Stimulated activated CD4-positive, alpha-beta T cell treated with anti-CD3 and anti-CD28 coated beads, Interleukin-15, amount 100 ng/mL, for 1 hour (primary cell): ENCODE measurements at places on chromosomes 5 and 9.

- DNase-seq: no peak
Observed at GRCh38 chr9:88049677-88050307, 75.5 kb upstream of the CDK20 start.

DNA sequence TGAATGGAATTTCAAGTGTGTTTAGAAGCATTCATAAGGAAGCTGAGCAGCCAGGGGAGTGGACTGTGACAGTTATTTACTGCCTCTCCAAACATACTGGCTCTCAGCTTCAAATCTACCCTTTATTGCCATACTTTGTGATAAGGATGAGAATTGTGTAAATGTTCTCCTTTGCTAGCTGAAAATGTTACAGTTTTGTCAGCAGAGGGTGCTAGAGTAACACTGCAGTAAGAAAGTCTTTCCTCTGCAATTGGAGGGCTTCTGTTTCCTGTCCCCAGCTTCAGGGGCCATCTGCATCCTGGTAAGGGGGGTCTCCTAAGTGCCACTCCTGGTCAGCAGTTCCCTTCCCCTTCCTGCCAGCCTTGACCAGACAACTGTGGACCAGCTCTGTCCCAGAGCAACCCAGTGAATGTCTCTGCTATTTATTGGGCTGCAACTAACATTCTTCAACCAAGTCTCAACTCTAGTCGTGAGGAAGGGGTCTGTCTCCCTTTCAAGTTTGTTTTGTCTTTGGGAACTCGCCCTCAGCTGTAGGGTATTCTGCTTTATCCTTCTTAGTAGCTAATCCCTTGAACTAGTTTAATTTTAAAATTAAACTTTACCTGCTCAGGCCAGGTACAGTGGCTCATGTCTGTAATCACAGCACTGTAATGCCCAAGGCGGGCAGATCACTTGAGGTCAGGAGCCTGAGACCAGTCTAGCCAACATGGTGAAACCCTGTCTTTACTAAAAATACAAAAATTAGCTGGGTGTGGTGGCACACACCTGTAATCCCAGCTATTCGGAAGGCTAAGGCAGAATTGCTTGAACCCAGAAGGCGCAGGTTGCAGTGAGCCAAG is 45.3 kb downstream of the RAPGEF6 start:
- DNase-seq: no peak

DNA sequence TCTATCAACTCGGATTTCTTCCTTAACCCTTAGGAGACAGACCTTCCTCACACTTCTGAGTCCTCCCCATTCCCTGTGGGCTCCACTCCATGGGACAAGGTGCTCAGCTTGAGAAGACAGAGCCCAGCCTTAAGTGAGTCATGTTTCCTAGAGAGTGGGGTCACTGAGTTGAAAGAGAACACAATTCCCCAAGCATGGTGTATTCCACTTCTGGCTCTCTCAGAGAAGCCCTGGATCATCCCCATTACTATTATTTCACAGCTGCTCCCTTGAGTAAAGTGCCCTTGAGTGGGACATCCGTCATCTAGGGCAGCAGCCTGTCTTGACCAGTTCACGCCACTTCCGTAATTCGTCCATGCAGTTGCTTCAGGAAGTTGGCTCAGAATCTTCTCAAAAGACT is 604.8 kb downstream of the BNC2 start:
- no peak for DNase-seq

GRCh38 chr9:108469654-108470053 is 386.1 kb downstream of the ACTL7B start:
- no peak for DNase-seq

DNA sequence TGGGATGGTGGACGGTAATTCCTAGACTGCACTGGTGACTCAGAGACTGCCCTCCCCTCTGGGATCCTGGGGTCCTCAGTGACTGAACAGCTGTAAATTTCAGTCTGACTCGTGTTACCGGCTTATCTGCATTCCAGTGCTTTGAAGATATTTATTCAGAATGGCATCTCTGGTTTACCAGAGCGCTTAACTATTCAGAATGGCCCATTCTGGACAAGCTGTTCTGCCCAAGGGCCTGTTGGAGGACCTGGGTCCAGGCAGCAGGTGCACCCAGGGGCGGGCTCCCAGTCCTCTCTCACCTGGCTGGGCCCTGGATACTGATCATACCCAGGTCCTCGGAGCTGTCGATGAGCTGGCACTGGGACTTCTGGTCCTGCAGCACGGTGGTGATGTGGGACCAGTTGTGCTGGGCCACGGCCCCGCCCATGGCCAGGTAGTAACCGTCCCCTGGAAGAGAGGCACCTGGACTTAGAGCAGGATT is 48.0 kb downstream of the SARDH start:
- DNase-seq: no peak

DNA sequence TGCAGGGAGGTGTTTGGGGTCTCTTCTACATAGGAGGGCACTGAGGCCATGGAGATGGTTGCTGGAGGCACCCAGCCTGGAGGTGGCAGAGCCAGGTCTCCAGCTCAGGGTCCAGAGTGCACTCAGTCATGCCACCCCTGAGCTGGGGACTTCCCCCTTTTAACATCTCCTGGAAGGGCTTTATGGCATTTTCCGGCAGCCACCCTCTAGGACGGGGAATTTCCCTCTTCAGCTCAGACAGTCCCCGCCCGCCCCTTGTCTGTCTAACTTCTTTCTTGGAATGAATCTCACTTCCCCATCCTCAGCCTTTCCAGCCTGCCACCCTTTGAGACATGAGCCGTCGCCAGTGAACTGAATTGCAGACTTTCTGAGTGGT is 49.9 kb downstream of the COL15A1 start:
- DNase-seq: no peak

DNA sequence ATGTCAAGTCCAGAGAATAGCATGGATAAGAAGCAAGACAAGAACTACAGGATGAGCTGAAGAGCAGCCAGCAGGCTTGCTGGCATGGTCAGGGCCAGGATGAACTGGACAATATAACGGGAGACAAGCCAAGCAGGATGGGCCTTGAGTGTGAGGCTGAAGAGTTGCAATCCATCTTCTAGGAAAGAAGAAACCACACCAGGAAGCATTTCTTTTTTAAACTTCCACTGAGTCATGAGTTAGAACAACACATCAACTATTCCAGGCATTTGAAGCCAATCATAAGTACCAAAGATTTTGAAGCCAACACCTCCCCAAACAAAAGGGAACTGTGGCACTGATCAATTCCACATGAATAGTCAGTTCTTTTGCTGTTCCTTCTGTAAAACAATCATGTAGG is 27.3 kb downstream of the SLC31A2 start:
- no peak for DNase-seq

DNA sequence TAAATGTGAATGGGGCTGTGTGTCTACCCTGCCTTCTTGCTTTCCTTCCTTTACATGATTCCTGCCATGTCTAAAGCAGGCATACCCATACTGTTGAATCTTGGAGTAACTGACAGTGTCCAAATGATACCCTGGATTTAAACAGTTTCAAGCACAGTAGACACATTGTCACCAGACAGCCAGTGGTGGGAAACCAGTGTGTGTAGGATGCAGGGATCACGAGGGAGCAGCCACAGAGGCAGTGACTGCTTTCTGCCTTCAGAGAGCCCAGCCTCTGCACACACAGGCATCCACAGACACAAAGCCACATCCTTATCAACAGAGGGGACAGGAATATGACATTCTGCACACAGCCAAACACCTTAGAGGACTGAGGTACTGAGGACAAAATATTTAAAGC is 184.2 kb upstream of the TBCA start:
- DNase-seq: no peak

- DNase-seq: no peak
Observed at GRCh38 chr9:14159440-14160216, 154.3 kb downstream of the NFIB start.

DNA sequence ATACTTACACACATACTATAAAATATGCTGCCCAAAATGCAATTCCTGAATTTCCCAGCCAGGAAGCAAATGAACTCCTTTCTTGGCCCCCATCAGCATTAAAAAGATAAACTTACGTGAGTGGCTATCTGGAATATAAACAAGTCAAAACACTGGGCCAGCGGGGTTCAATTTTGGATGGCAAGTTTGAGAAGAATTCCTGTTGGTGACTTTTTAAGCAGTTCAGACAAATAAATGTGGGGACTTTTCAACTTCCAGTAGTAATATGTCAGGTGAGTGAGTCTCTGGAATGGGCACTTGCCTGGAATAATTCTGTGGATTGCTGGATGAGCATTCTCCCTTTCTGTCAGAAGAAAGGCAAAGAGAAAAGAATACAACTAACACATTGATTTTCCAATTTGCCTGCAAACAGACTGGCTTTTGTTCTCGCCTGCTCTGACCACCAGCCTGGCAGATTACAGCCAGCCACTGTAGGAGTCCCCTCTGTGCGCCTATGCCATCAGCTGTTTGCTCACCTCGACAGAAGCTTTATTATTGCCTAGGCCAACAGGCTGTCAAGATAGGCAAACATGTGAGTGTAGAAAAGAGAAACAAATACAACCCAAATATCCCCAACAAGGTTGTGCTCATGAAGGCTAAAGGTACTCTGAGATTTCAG is 78.6 kb downstream of the MRPS27 start:
- DNase-seq: no peak

- DNase-seq: no peak
Observed at GRCh38 chr9:26657958-26658357, 234.6 kb downstream of the CAAP1 start.

GRCh38 chr5:91145333-91145620 is 237.8 kb downstream of the ARRDC3 start:
- DNase-seq: no peak

GRCh38 chr5:139903795-139904565 is 108.4 kb downstream of the PSD2 start:
- no peak for DNase-seq

DNA sequence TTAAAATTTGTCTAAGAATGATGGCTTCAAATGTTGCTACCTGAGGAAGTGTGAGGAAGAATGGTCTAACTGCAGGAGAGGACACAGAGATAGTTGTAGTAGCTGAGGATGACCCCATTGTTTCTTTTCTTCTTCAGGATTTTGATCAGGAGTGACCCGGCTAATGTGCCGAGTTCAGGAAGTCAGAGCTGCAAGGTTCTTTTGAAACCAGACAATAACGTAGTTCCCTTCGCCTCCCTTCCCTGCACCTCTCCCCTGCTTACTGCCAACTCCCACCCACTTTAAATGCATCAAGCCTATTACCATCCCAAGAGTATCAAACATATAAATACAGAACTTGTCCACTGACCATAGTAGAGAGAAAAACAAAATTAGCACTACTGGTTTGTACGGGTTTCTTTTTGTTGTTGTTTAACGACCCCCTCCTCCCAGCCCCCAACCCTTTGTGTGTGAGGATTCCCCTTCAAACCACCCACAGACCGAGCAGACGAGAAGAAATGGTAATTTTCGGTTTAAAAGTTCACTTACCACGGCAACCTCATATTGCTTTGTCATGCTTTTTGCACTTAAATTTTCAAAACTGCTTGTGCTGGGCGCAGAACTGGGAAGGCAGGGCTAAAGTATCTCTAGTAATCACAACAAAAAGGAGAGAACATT is 23.5 kb upstream of the ELAVL2 start:
- no peak for DNase-seq

GRCh38 chr9:70125621-70126263 is 82.1 kb downstream of the MAMDC2 start:
- DNase-seq: no peak

DNA sequence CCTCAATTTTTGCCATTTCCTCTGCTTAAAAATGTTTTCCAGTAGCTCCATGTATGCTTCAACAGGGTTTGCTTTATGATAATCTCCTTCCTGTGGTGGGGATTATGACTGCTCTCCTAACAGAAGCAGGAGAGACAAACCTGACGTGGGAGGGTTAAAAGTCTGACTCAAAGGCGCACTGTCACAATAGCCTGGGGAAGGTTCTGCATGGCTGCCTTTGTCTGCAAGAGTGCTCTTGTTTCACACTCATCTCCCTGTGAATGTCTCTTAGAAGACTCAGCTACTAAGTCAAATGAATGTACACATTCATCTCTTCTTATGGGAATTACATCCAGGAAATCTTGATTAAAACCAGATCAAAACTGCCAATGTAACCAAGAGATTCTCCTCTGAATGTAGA is 90.9 kb upstream of the MTAP start:
- DNase-seq: no peak

DNA sequence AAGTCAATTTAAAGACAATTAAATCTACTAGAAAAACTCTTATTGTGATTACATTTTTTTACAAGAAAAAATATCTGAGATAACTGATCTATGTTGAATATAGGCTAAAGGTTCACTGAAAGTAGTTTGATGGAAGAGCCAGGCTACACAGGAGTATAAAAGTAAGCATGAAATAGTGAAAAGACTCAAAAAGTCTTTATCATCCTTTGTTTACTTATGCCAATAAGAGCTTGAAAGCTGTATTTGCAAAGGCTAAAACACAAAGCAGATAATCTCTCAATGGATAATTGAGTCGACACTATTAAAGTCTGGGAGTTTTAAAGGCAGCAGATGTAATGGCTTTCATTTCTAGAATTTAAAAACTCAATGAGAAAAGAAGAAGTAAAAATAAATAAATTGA is 42.0 kb downstream of the SSBP2 start:
- DNase-seq: no peak

- no peak for DNase-seq
Observed at GRCh38 chr5:169080448-169080911, 220.5 kb downstream of the SLIT3 start.

GRCh38 chr5:90546216-90546837 is 12.3 kb upstream of the ADGRV1 start:
- DNase-seq: no peak
